ENCODE measurements at places on chromosomes 1 and 21.

- no peak for DNase-seq
Measured at GRCh38 chr1:228272831-228273571, 65.2 kb downstream of the OBSCN start.

DNA sequence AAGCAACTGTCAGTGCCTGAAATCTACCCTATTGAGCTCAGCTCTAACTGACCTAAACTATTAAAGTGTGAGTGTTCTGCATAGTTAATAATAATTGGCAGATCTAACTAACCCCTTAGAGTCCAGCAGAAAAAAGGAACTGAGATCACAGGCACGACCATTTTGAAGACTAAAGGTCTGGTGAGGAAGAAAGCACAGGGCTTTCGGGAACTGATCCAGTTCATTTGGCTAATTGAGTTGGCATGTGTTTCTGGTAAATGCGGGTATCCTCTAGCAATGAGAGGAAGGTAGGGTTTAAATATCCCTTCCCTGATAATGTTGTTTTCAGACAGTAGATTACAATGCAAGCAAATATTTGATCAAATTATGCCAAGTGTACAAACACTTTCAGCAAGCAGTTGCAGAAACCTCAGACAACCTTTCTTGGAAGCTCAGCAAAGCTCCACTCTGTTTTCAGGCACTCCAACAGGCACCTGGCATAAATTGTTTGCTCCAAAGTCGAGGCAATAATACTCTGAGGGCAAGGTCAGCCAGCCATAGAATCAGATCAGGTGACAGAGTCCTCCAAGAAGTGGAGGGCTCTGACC, 100.8 kb downstream of the KCNK1 start:
- DNase-seq = no peak

DNA sequence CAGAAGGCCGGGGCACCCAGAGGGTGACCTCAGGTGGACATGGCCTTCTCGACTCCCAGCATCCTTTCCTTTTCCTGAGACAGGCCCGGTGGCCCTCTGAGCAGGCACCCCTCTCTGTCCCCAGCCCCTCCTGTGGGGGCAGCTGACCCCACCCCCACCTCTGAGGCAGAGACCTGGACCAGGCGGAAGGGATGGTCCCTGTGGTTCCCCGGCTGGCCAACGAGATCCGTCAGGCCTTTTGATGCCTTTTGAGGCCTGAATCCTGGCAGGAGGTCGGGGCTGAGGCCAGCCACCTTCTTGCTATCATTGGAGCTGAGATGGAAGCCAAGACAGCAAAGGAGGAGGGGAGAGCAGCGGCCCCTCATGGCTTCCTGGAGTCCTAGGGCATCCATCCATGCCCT, 50.2 kb upstream of the ACTRT2 start:
- no peak for DNase-seq

GRCh38 chr21:22476726-22477646, 1478.8 kb downstream of the NCAM2 start:
- DNase-seq = no peak

DNA sequence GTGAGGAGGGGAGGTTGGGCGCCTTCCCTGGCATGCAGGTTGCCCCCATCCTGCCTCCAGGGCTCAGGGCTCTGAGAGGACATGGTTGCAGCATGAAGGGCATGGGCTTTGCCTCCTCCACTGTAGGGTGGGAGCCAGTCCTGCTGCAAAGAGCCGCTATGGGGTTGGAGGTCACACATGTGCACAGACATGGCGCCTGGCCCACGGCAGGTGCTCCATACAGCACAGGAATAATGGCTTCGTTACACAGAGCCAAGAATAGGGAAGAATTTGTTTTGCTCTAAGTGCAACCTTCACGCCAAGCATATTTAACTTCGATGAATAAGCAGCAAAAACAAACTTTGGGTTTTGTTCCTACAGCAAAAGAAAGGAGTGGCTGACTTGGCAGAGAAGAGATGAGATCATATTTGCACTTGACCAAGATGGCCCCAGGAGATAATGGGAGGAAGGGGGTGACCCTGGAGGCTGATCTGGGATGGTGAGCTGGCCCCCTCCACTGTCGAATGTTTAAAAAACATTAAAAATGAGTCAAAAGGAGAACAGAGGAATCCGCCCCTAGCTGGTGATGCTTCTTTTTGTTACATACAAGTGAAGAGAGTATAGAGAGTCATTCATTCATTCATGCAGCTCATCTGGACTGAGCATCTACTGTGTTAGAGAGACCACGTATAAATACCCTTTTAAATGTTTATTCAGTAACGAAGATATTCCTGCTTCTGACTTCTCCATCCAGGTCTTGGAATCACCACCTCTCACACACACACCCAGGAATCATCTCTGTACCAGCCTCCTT, 12.4 kb upstream of the C2CD2 start:
- DNase-seq = no peak

- no peak for DNase-seq
Measured at GRCh38 chr1:168734946-168735345, 5.9 kb upstream of the DPT start.

- no peak for DNase-seq
Measured at GRCh38 chr21:21147374-21147745, 149.2 kb downstream of the NCAM2 start.

GRCh38 chr1:246592695-246593094, 26.4 kb downstream of the CNST start:
- no peak for DNase-seq

DNA sequence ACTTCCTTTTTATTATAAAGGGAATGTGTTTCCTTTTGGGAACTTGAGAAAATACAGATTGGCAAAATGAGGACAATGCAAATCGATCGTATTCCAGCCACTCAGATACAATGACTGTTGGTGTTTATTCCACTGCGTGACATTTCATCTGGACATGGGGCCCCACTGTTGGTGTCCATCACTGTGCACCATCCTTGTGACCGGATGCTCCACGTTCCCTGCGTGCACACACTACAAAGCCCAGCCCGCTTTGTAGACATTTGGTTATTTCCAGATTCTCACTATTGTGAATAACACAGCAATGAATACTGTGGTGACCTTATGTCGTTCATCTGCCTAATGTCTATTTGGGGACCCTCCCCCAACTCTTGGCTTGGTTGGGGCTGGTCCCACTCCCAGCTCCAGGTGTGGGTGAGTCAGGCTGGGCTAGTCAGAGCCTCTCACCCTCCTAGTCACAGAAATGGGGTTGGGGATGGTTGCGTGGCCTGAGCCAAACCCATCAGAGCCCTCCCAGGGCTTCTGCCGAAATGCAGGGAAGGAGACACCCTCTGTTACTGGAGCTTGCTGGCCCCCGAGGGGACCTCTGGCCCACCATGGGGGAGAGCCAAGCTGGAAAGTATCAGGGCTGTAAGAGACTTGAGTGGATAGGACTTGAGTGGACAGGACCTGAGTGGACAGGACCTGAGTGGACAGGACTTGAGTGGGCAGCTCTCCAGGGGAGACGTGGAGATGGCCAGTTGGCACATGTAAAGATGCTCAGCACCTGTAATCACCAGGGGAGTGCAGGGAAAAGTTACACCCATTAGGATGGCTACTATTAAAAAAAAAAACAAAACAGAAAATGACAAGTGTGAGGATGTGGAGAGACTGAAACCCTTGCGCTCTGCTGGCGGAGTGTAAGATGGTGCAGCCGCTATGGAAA, 57.1 kb upstream of the ADARB1 start:
- no peak for DNase-seq

GRCh38 chr1:85573322-85573721, 7.2 kb upstream of the CCN1 start:
- DNase-seq = no peak

- DNase-seq = no peak
Measured at GRCh38 chr1:225767634-225768540, 9.7 kb upstream of the SRP9 start.

DNA sequence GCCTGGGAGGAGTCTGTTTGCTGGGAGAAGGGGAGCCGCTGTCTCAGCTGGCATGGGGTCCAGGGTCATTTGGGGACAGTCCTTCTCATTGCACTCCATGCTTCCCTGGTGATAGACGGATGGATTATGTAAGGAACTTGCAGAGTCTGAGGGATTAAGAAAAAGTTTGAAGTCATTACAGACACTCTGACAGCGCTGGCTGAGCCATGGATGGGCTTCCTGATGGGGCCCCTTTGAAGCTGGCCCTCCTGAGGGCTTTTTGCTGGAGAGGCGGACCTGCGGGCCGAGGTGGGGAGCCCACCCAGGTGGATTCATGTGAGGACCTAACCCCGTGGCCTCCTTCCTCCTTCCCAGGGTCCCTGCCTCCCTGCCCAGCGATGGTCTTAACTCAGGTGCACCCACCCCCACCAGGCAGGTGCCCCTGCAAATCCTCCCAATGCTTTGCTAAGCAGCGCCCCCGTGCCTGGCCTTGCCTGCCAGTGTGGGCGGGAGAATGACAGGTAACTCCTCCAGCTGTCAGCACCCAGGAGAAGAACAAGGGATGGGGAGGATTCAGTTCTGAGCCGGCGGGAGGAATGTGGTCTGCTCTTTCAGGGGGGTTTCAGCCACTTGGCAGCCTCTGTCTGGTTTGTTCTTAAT, 24.2 kb upstream of the C1orf174 start:
- no peak for DNase-seq

DNA sequence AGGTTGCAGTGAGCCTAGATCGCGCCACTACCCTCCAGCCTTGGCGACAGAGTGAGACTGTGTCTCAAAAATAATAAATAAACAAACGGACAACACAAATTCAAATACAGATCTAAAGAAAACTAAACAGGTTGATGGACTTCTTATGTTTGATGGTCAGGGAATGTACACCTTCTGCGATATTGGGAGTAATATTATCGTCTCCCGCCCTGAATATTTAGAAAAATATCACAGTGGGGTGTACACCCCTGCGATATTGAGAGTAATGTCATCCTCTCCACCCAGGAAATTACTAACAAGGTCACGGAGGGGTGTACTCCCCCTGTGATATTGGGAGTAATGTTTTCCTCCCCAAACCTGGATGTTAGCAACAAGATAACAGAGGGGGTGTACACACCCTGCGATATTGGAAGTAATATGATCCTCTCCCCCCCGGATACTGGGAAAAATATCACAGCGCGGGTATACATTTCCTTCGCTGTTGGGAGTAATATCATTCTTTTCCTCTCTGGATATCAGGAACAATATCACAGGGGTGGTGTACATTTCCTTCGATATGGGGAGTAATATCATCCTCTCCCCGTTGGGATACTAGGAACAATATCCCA, 1.4 kb upstream of the CFAP298 start:
- DNase-seq = no peak

DNA sequence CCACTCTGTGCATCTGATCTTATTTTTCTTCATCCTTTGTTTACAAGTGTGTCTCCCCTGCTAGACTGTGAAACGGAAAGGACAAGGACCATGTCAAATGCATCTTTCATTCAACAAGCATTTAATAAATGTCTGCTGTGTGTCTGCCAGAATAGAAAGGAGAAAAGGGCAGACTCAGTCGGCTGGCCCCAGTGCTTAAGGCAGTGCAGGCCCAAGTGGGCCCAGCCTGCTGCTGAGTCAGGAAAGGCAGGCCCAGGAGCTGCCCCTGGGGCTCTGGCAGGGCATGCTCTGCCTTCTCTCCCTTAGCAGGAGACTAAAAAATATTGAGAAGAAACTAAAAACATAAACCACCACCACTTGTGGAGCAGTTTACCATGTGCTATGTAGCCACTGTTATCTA, 38.1 kb downstream of the PLEKHA6 start:
- DNase-seq = no peak

DNA sequence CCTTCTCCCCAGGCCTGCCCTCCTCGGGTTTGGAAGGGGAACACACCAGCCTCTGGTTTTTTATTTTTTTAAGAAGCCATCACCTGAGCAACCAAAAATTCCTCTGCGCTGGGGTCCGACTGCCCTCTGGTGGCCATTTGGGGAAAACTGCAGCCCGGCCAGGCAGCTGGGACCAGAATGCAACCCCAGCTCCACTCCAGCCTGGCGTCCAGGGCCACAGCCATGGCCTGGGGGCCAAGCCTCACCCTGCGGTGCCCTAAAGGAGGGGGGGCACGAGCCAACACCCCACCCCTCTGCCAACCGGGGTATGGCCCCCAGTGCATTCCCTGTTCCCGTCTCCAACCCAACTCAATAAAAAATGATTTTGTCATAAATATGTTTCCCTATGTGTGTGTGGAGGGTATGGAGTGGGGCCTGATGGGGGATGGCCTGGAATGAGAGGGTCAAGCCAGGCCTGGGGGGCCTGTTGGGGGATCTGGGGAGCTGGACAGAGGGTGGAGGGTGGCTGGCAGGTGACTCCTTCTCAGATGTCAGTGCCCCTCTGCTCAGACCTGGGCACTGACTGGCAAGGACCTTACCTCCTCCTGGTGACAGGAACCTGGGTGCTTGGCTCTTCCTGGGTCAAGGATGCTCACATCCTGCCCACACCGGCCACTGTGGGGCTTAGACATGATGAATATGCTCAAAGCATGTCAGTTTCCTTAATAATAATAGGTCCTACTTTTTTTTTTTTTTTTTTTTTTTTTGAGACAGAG, 3.2 kb downstream of the GPR3 start:
- DNase-seq = peak; percentile 77

DNA sequence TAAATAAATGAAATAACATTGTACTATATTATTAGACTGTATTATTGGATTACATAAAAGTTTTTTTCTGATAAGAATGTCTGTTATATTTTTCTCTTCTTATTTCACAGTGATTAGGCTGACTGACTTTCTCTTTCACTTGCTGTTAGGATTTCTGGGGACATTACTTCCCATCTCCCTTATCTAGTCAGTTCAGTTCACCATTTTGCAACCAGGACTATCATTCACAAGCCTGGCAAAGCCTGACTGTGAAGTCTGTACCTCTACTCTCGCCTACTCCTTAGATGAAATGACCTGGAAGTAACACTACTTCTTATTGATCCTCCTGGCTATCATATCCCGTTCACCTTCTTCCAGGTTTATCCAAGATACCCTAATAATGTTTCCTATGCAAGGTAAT, 676.6 kb downstream of the USP25 start:
- DNase-seq = no peak

Data from stimulated activated CD4-positive, alpha-beta T cell treated with anti-CD3 and anti-CD28 coated beads, Interleukin-4, amount 100 ng/mL, for 1 hour (primary cell).